Activated CD4-positive, CD25-positive, alpha-beta regulatory T cell treated with anti-CD3 and anti-CD28 coated beads, Interleukin-2, amount 50 U/mL, for 24 hours (primary cell): ENCODE measurements at places on chromosomes 7 and 10.

DNA sequence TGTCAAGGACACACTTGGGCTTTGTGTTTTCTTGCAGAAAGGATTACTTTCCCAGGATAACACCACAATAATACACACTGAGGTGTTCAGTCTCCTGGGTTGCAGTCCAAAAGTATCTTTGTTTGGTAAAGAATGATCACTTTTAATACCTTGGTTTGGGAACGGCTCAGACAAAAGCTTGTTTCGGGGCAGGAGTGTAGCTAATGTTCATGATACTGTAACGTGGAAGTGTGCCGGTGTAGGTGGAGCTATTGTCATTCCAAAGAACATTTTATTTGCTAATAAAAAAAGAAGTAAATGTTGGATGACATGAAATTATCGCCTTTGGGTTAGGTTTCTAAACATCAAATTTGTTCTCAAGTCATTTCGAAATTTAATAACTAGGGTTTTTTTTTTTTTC, 1.2 kb downstream of the EIF4H start:
- ATAC-seq, result no peak

- ATAC-seq, result no peak
Measured at GRCh38 chr7:101299511-101300464, 21.8 kb downstream of the IFT22 start.

DNA sequence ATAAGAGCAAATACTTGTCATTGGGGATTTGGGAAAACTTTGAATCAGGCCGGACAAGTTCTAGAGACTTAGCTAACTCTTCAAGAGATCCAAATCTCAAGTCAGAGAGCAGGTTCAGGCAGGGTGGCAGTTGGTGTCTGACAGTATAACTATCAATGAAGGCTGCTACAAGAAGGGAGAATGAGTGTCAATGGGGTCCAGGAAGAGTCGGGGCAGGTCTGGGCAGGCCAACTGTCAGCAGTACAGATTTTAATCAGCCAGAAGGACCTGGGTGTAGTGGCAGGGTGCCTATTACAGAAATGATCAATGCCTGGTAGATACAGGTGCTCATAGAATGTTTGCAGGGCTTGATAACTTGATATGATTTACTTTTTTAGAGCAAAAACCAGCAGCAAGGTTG, 751.1 kb downstream of the GRM8 start:
- ATAC-seq, result no peak

DNA sequence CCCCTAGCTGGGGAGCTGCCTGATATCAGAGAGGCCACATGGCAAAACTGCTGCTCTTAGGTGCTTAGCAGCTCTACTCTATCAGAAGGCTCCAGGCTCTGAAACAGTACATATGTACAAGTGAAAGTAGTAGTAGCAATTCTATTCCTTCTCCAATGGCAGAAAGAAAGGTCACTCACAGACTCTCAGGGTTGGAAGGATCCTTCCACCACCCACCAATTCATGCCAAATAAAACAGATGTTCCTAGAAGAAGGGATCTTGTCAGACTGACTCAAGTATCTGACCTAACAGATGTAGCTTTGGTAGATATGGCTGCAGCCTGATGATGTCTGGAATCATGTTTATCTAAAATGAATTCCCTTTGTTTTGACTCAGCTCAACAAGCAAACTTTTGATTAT, 8.0 kb upstream of the ALDH18A1 start:
- no peak for ATAC-seq

DNA sequence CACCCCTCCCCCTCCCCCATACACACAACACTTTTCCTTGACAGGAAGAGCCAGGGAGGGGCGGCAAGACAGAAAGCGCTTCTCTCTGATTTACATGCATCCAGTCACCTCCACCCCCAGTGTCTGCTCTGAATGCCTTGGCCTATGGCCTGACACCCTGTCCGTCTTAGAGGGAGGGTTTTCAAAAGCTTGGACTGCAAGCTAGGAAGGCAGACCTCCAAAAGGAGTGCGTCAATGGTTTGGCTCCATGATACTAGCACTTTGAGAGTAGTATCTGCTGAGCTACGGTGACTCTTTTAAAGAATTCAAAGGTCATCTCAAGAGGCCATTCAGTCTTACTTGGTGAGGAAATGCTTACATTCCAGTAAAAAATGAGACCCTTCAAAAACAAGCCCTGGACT, 20.3 kb upstream of the PAX2 start:
- no peak for ATAC-seq

DNA sequence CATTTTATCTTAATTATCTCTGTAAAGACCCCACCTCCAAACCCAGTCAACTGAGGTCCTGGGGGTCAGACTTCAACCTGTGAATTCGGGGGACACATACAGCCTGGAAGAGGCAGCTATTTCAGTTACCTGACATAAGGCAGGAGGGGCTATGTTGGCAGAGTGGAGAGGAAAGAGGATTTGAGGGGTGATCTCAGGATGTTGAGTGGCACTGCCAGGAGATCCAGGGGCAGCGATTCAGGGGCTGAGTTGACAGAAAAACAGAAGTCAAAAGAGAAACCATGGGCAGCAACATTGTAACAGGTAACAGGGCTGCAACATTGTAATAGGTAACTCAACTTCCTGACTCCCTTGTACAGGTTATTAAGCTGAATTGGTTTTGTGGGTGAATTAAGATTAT, 162.6 kb downstream of the ADARB2 start:
- ATAC-seq, result no peak
